ENCODE measurements at places on chromosomes 1 and 21. TPM values are rescaled to one million over a fixed set of nuclear protein-coding genes. Genes with fewer than 3 reads are reported as not detected.

The NBPF6 gene
- total RNA-seq: not detected

The ZNF362 gene
- total RNA-seq: 10.8 TPM

The SLC5A9 gene
- total RNA-seq: not detected

The CYP4Z1 gene
- not detected for total RNA-seq

The KCNA2 gene
- total RNA-seq: not detected

The FAM151A gene
- total RNA-seq: not detected

The FGR gene
- total RNA-seq: not detected

The ERG gene
- total RNA-seq: 0.29 TPM

The TMEM269 gene
- total RNA-seq: not detected

The GUCA2A gene
- total RNA-seq: not detected

The SPRR2B gene
- total RNA-seq: not detected

The MTF1 gene
- total RNA-seq: 0.86 TPM

The CHIT1 gene
- total RNA-seq: not detected

The ANGPTL3 gene
- total RNA-seq: not detected

The CLDN17 gene
- not detected for total RNA-seq

The OXCT2 gene
- total RNA-seq: 15.0 TPM

The LIPI gene
- total RNA-seq: not detected

The LCE2A gene
- total RNA-seq: not detected

The THEMIS2 gene
- 12.1 TPM for total RNA-seq

The COL24A1 gene
- 0.07 TPM for total RNA-seq

The BSND gene
- total RNA-seq: not detected

The TTLL10 gene
- total RNA-seq: not detected

The SIM2 gene
- 22.3 TPM for total RNA-seq

The ZFP69B gene
- total RNA-seq: 2.6 TPM

The CD1B gene
- total RNA-seq: not detected

The SERTAD4 gene
- total RNA-seq: 8.7 TPM

The GJC2 gene
- total RNA-seq: 0.14 TPM

All from epithelial cell of proximal tubule (primary cell).